ENCODE measurements at places on chromosomes 11 and 22.

- no peak for DNase-seq
Observed at GRCh38 chr22:30728826-30729225, 34.2 kb downstream of the OSBP2 start.

DNA sequence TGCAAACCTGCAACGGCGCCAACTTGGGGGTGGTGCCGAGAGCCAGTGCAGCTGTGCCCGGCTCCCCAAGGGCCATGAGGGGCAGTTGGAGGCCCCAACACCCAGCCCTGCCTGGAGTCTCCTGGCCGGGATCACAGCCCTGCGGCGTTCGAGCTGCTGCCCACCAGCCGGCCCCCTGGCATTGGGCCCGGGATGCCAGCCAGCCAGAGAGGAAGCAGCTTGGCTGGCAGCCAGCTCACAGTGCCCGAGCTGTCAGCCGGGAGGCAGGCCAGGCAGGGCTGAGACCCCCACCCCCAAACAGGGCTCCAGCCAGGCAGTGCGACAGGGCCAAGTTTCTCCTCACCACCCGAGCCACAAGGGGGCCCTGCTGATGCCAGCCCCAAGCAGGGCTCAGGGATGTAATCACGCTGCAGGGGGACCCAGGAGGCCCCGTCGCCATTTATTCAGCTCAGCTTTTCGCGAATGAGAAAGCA, 26.0 kb upstream of the TCF20 start:
- no peak for DNase-seq

- no peak for DNase-seq
Observed at GRCh38 chr11:70586261-70587074, 188.1 kb downstream of the CTTN start.

DNA sequence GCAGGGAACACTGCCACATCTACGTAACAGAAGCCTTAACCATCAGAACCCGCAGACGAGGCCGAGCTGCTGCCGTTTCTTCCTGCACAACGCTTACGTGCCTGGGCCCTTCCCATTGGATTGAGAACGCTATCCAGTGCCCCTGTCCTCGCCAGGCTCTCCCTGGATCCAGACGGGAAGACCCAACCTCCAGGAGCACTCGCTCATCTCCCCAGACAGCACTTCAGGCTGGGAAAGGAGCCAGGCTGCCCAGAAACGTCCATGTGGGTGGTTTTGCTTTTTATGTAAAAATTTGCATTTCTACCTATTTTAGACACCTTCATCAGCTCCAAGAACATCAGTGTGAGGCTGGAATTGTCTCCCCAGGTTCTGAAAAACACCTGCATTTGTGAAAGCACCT, 7.3 kb upstream of the CRYBB3 start:
- DNase-seq: no peak

DNA sequence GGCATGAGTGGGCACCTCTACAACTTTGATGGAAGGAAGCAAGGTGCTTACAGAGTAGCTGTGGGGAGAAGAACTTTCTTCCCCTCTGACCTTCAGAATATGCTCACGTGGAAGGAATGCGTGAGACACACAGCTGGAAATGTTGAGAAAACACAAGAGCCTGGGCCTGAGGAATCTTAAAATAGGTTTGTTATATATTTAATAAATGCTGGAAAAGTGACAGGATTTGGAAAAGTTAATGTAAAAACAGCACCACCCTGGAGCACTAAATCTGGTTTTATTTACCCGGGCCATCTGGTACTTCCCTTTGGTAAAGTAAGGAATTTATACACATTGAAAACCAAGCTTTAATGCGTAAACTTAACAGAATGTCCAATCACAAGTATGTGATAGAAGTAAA, 14.0 kb upstream of the AMPD3 start:
- DNase-seq: peak; percentile 64

DNA sequence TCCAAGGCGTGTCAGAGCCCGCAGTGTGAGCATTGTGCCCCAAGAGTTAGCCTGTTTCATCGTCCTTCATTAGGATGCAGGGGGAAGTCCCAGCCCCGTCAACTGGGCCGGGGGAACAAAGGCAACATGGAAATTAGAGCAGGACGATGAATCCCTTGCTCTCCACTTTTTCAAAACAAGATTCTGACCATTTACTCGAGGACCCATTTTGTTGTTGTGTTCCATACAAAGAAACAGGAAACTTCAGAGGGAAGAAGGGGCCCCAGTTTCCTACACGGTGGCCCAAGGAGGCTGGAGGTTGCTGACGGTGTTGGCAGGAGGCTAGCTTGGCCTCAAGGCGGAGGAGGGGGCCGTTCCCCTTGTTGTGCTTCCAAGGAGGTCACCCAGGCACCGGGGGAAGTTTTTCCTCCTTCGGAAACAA, 44.0 kb upstream of the SLC1A2 start:
- no peak for DNase-seq

DNA sequence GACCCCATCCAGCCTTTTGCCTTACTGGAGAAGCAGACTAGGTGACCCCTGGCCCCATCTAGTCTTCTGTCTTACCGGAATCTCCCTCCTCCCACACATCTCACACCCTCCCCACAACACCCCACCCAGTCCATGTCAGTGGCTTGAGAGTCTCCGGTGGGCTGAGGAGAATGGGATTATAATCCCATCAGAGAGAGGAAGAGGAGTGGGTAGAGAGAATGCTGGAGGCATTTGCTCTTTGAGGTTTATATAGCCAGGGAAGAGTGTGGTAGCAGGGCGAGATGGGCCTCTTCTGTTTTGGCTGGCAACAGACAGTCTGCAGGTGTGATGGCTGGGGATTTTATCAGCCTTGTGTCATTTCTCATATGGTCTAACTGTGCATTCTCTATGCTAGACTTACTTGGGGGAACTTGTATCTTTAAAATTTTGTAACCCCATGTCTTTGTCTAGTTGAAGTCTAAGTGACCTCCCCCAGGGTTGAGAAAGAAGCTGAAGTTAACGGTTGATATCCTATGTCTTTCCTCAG, 50.3 kb downstream of the GRAMD1B start:
- DNase-seq: no peak

DNA sequence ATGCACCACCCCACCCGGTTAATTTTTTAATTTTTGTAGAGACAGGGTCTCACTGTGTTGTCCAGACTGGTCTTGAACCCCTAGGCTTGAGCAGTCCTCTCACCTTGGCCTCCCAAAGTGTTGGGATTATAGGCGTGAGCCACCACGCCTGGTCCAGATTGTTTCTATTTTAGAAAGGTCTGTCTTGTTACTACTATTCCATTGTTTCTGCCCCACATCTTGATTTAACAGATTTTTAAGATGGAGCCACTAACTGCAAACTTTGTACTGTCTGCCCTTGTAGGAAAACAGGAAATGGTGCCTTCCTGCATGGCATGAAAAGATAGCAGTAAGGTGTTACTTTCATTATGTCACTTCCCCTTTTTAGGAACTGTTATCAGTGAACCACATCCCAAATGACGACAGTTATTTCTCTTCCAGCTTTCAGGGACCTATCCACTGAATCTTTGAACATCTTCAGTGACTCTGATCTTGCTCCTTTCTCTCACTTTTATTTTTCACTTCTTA, 23.2 kb downstream of the TAF1D start:
- DNase-seq: no peak

GRCh38 chr11:94834911-94835593, 66.9 kb downstream of the AMOTL1 start:
- DNase-seq: peak; percentile 47

- no peak for DNase-seq
Observed at GRCh38 chr11:131723088-131723487, 352.7 kb downstream of the NTM start.

- DNase-seq: no peak
Observed at GRCh38 chr11:68165601-68166000, 44.4 kb upstream of the CHKA start.

DNA sequence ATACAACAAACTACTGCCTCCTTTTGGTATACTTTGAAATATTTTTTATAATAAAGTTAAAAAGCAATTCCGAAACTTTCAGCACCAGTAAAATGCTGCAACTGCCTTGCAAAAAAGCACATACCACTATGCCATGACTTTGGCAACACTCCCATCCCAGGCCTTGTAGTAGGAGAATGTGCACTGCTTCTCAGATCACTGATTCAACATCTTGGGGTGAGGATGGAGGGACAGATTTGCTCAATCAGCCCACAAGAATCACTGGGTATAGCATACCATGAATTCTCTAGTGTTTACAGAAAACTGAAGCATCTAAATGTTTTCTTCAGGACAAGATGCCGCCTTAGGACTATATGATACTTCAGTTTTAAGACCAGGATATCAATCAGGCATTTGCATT, 14.9 kb downstream of the EIF4ENIF1 start:
- DNase-seq: peak; percentile 89

DNA sequence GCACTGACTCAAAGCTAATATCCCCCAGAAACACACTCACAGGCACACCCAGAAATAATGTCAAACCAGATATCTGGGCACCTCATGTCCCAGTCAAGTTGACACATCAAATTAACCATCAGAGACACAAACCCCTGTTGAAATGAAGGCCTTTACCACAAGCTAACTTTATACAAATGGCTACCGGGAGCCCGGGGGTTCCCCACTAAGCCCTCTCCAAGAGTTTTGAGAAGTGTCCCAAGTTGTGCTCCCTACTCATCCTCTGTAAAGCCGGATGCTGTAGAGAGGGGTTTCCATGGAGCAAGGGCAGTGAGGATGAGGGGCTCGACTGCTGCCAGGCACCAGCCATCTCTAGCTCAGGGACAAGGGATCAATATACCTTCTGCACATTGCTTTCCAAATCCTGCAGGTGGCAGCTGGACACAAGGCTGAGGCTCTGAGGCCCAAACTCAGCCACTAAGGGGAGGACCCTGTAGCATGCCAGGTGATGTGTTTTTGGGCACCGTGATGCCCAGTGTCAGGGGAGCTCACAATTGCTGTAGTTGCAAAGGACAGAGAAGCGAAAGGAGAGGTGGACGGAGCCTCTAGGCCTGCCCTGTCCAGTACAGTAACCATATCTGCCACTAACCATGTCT, 145.7 kb downstream of the TTC17 start:
- DNase-seq: peak; percentile 13

GRCh38 chr11:22554221-22554620, 71.4 kb downstream of the FANCF start:
- DNase-seq: no peak

DNA sequence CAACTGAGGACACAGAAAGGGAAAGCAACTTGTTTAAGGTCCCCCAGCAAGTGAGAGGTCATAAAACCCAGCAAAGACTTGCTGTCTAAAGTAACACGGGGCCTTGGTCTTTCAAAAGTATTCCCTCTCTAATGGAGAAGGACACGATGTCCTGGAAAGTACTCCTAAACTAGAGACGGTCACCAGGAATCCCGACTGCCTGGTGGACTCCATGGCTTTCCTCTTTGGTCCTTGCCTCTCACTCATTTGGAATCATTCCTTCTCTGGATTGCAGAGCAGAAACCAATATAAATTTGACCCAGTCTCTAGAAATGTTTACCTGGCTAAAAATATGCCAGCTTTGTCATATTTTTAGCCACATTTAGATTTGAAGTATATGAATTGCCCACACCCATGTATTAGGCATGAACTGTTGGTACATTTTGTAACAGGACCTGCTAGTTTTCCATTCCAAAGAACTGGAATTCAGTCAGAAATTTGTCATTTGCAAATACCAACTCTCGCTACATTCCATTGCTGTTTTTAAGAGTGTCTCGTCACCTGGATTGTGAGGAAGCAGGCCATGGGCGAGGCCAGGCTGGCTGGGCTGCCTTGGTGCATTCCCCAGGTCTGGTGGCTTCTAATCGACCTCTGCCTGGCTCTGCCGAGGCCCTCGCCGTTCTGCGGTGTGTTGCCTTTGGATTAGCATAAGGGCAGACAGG, 12.9 kb downstream of the NAV2 start:
- no peak for DNase-seq

DNA sequence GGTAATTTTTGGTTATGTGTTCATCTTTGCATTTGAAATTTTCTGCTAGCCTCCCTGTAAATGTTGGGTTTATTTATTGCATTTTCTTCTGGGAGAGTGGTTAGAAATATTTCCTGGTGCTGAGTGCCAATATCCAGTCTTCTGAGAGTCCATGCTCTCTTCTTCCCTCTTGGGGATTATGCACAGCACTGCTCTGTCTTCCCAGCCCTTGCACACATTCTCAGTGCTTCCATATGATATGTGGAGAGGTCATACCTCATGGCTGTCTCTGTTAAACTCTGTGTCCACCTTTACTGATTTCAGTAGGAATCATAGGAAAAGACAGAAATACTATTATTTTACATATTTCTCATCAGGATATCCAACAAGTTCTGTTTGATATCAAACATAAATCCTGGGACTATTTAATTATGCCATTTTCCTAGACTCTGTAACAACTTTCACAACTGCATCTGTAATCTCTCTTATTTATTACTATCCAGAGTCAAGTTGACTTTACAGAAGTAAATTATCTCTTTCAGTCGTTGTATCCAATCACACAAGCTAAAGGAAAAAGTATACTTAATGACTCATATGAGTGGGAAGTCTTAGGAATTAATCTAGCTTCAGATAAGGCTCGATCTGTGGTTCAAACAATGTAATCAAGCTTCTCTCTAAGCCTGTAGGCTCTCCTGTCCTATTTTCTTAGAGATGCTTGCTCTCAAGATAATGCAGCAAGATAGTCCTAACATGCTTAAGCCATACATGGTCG, 2.7 kb upstream of the NXPE1 start:
- DNase-seq: peak; percentile 59

- no peak for DNase-seq
Observed at GRCh38 chr11:81573367-81573766, 1160.3 kb downstream of the FAM181B start.

- no peak for DNase-seq
Observed at GRCh38 chr22:20503816-20504215, 3.6 kb upstream of the MED15 start.

GRCh38 chr11:73760135-73760678, 667 bp downstream of the RAB6A start:
- peak; percentile 11 for DNase-seq

DNA sequence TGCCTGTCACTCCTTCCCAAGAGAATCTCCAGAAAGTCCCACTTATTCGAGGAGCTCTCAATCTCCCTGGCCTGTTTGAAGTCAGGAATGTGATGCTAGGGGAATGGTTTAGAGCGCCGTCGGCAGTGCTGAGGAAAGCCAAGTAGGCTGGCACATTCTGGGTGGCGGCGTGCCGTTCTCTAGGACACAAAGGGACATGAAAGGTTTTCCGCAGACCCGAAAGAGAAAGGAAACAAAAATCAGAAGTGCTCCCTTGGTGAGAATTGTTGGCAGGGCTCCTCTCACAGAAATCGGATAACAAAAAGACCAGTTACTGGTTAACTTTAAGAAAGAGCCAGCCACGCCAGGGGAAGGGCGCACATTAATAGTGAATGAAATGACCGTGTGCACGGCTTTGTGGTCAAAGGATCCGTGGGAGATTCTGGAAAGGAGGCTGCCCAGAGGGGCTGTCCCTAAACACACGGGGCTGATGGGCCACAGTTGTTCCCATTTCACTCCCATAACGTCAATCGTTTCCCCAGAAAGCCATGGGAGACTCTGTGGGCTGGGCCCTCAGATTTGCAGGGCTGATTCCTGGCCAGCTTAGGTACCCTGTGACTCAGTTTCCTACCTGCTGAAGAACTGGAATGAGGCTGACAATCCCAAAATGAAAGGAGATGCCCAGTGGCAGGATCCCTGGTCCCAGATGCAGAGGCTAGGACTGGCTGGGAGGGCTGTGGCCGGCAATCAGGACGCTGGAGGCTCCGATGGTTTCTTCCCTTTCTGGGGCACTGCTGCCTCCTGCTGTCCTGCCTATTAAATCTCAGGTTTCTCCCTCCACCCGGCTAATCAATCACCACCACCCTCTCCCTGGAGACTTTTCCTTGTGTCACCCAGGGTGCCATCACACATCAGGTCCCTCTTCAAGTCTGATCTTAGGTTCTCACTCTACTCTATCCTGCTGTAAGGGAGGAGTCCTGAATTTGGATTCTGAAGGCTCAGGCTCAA, 82.3 kb downstream of the RCN1 start:
- peak; percentile 68 for DNase-seq

- no peak for DNase-seq
Observed at GRCh38 chr22:25847451-25847850, 105.5 kb downstream of the MYO18B start.

- no peak for DNase-seq
Observed at GRCh38 chr11:108970221-108970991, 305.5 kb downstream of the DDX10 start.
